ENCODE measurements at places on chromosomes 2 and 18. TPM values are rescaled to one million over a fixed set of nuclear protein-coding genes. Genes with fewer than 3 reads are reported as not detected.

Gene NAT8
- not detected for total RNA-seq

Gene SRD5A2
- total RNA-seq: 0.19 TPM

Gene NOSTRIN
- total RNA-seq: not detected

Gene LIMS3
- 17.0 TPM for total RNA-seq

Gene CHST9
- total RNA-seq: not detected

Gene SIX3
- total RNA-seq: not detected

Gene ZFP36L2
- 6.2 TPM for total RNA-seq

Gene PXDN
- 52.7 TPM for total RNA-seq

Gene RFX8
- total RNA-seq: 7.6 TPM

Gene COX5B
- total RNA-seq: 228 TPM

Gene HMSD
- total RNA-seq: not detected

Gene IMP4
- 104 TPM for total RNA-seq

DNA sequence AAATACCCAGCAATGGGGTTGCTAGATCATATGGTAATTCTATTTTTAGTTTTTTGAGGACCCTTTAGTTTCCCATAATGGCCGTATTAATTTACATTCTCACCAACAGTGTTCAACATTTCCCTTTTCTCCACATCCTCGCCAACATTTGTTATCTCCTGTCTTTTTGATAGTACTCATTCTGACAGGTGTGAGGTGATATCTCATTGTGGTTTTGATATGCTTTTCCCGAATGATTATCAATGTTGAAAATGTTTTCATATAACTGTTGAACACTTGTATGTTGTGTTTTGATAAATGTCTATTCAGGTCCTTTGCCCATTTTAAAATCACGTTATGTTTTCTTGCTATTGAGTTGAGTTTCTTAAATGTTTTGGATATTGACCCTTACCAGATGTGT is 5.8 kb upstream of the RIF1 start:
- no peak for DNase-seq

DNA sequence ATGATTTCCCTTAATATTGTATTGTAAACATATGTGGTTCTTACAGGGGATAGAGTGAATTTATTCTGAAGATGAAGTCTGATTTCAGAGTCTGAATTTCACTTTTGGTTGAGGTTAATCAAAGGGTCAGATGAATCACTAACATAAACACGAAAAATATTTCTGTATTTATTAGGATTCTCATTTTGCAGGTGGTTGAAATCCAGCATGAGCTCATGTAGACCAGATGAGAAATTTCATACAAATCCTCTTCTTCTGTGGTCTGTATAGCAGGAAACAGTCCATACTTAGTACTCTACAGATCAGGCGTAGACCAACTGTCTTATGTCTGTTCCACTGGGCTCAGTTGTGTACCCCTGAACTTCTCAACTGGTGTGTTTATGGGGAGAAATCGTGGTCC is 157.8 kb downstream of the BABAM2 start:
- DNase-seq: no peak

DNA sequence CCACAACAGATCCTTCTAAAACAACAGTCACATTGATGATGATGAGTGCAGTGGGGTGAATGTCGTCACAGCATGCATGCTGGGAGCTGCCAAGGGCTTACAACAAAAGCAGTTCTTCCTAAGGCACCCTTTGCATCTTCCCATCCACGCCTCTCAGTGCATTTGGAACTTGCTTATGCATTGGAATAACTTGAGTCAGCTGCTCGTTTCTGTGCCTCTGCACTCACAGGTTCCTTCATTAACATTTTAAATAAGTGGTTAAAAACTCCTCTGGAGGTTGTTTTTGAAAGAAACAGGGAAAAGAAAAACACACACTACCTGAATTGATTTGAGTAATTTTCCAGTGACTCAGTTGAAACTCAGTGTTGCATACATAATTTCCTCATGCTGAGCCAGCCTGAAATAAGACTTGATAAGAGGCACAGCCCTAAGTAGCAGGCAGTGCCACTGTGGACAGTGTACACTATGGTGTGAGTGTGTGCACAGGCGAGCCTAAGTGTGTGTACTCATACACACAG is 46.8 kb upstream of the TRIM43B start:
- peak; percentile 16 for DNase-seq

- DNase-seq: no peak
Measured at GRCh38 chr18:49878567-49879270, 65.4 kb upstream of the ACAA2 start.

DNA sequence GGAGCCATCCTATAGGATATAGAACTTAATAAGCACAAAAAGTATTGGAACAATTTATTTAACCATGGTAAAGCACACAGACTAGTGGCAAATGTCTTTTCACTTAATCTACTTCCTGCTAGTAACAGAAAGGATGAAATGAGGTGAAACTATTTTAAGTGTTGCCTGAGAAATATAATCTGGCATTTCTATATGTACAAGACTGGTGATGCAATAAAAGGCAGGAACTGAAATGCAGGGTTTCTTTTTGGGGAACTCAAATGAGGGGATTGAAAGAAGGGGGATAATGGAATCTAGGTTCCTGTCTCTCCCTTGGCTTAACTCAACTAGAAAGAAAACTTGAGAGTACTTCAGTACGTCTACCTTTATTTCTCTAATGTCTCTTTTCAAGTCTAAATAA is 122.3 kb downstream of the MEMO1 start:
- DNase-seq: no peak

- no peak for DNase-seq
Measured at GRCh38 chr2:172861098-172861497, 125.5 kb downstream of the RAPGEF4 start.

- DNase-seq: no peak
Measured at GRCh38 chr2:8656811-8657210, 25.0 kb upstream of the ID2 start.

- DNase-seq: no peak
Measured at GRCh38 chr2:56239030-56239429, 55.2 kb downstream of the CCDC85A start.

DNA sequence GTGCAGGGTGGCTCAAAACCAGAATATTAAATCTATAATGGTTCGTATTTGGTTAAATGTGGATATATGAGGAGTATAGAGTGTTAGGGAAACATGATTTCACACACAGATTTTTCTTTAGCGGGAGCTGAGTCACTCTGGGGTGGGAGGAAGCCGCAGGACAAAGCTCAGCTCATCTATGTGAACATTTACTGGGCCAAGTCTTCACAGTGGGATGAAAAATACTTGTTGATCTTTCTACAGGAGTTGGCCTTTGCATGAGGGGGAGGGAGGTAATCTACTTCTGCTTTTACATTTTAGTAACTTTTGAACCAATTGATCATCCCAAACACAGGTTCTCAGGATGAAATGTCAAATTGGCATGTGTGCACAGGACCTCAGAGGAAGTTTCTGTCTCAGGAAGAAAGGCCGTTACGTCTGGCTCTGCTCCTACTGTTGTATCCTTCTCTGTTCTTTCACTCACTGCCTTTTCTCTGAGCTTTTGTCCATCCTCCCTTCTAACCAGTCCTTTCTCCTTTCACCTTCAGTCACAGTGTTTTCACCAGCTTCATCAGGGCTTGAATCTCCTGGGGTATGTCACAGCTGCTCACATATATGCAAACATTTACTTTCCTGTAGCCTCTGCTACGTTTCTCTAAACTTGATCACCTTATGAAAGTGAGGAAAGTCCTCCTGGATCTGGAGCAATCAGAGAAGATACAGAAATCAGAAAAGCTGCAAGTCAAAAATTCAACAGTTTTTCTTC is 943.3 kb upstream of the FANCL start:
- no peak for DNase-seq

- no peak for DNase-seq
Measured at GRCh38 chr18:63266888-63267790, 52.4 kb downstream of the BCL2 start.

DNA sequence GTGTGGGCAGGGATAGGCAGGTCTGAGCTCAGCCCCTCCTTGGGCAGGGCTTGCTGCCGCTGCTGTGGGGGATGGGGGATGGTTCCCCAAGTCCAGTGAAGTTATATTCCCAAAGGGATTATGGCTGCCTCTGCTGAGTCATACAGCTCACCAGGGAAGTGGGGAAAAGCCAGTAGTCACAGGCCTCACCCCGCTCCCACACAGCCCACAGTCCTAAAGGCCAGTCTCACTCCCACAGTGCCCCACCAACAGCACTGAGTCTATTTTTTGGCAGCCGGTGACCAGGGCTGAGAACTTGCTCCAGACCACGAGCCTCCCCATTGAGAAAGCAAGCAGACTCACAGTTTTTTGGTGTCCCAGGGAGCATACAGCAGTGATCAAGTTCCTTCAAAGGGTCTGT is 173.3 kb downstream of the OSR1 start:
- peak; percentile 49 for DNase-seq

DNA sequence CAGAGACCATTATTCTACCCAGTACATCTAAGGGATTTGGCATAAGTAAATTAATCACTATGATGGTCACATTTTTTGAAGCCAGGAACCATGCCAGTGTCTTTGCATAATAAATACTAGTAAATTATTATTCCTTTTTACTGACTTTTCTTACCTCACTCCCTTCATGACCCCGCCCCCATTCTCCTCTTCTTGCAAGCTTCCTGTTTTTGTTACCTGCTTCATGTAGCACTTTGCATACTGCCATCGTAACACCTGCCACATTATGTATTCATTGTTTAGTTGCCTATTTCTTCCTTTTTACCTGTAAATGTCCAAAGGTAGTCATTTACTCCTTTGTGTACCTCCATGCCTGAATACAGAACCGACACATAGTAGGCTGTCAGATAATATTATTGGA is 309.5 kb downstream of the KIAA1328 start:
- DNase-seq: no peak

GRCh38 chr2:236157366-236157765 is 10.8 kb downstream of the GBX2 start:
- DNase-seq: no peak

DNA sequence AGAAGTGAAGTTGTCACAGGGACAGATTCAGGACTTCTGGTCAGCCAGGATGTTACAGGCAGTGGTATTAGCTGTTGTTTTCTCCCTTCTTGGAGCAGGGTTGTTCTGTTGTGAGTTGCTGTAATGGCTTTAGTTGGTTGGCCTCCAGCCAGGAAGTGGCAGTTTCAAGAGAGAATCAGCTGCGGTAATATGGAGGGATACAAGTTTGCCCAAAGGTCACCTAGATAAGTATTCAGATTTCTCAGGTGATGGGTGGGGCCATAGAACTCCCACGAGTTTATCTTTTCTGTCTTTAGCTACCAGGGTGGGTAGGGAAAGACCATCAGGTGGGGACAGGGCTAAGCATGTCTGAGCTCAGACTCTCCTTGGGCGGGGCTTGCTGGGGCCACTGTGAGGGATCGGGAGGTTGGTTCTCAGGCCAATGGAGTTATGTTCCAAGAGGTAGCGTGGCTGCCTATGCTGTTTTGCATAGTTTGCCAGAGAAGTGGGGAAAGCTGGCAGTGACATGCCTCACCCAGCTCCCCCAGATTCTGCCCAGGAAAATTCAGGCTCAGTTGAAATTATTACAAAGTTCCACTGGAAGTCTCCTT is 640.4 kb upstream of the CHAC2 start:
- DNase-seq: no peak

DNA sequence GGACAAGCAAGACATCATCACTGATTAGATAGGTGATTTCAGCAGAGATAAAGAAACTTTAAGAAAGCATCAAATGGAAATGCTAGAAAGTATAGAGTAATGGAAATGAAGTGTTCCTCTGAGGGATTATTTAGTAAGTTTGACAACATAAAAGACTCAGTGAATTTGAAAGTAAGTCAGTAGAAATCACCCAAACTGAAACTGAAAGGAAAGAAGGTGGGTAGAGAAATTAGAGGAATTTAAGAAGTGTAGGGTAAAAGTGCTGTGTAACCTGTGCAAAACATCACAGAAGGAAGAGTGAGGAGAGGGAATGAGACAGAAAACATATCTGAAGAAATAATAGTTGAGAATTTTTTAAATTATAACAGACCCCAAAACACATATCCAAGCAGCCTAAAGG is 343.1 kb downstream of the CBLN2 start:
- DNase-seq: no peak

DNA sequence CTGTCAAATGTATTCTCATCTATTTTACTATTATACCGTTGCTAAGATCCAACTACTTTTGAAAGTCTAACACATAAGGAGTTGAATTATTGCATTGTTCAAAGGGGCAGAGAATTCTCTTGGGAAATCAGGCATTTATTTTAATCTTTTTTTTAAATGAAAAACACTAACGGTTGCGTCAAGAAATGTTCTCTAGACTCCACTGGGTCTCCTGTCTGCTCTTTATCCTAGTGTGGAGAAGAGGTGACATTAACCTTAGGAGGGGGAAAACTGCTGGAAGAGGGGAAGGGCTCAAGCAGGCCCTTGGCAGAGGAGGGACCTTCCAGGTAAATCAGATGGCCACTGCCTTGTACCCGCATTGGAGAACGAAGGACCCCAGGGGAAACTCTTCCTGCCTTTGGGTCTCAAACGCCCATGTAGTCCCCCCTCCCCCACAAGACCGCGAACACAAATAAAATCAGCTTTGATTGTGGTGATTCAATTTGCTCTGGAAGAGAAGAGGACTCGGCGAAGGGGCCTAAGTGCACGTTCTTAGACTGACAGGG is 1.1 kb upstream of the APCDD1 start:
- DNase-seq: no peak

- DNase-seq: peak; percentile 57
Measured at GRCh38 chr2:60710707-60711106, 45.4 kb upstream of the PAPOLG start.

Data from myocyte (in vitro differentiated cells).